GM23248 (cell line): ENCODE measurements at places on chromosomes 5 and 9.

DNA sequence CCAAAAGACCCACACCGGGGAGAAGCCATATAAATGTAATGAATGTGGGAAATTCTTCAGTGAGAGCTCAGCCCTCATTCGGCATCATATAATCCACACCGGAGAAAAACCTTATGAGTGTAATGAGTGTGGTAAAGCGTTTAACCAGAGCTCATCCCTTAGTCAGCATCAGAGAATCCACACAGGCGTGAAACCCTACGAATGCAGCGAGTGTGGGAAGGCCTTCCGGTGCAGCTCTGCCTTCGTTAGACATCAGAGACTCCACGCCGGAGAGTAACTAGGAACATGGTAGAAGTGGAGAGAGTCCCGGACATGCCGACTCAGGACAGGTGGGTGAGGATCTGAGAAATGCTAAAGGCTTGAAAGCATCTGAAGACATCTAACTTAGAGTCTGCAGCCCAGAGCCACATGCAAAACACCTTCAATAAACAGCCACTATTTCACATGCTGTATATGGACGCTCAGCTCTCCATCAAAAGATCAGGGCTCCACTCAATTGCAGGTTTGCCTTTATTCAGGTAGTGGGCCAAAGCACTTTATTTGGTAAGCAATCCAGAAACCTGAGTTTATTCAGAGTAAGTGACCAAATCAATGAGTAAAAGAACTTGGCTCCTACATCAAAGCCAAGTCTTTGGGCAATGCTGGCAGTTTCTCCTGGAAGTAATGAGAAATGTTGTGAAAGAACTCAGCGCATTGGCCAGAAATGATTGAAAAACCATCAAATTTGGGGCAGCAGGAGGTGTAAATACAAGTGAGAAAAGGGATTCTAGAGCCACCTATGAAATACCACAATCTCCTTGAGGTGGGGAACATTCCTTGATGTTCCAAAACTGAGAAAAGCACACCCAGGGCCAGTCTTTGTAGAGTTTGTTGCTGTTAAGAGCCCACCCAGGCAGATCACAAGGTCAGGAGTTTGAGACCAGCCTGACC, 6.0 kb downstream of the RPL12 start:
- peak; percentile 72 for DNase-seq

DNA sequence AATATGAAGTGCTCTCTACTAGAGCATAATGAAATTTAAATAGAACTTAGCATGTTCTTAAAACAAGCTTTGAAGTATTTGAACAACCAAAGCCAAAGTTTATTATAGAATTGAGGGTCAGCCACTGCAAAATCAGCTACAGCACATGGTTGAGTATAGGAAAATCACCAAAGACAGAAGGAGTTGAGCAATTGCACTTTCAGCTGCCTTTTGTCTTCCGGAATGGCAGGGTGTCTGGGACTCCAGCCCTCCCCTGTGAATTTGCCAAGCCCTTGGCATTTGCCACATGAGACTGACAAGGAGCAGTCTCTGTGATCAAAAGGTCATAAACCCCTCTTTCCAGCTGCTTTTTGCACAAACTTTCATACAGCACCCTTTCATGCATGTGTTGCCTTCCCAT, 8.5 kb upstream of the LURAP1L start:
- DNase-seq: no peak

GRCh38 chr9:132143359-132143758, 18.5 kb upstream of the NTNG2 start:
- DNase-seq: no peak

DNA sequence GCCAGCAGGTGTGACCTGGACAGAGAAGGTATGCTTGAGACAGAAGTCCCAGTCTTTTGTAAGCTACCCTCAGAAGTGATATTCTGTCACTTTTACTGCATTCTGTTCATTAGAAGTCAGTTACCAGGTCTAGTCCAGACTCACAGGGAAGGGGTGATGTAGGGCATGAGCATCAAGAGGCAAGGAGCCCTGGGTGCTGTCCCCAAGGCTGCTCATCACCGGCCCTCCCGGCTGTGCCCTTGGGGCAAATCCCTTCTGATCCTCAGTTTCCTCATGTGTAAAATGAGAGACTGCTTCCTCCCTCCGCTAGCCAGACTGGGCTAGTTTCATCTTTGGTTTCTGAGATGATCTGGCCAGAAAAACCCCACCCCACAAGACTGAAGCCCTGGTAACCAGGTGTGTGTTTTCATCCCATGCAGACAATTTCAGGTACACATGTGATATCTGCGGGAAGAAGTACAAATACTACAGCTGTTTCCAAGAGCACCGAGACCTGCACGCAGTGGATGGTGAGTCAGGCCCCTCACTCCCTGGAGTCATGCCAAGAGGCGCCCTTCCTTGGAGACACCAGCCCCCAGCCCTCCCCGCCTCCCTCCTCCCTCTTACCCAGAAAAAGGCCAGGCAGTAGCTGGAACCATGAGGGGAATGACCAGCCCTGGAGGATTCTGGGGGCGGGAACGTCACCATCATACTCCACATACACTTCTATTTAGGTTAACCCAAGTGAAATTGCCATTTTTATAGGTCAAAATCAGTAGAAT, 71.0 kb downstream of the AMBP start:
- no peak for DNase-seq

DNA sequence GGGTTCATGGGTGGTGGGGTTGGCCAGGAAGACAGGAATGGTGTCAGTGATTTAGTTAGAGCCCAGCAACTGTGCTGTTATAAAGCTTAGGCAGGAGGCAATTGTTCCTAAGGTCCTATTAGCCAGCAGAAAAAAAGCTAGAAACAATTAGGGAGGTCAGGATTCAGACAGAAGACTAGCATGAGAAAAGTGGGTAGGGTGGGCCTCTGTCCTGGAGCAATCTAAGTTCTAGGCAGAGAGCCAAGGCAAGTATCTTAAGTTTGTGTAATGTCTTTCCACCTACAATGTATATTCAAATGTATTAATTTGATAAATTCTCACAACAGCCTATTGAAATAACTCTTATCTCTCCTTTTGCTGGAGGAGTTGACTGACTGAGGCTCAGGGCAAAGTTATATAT, 6.1 kb upstream of the ZFAND5 start:
- no peak for DNase-seq

- DNase-seq: no peak
These were observed 30.6 kb downstream of the EDIL3 start for GRCh38 chr5:84354101-84354500.

GRCh38 chr9:35937227-35937626, 20.7 kb downstream of the OR2S2 start:
- DNase-seq: no peak

GRCh38 chr5:25975885-25976284, 1062.5 kb downstream of the CDH9 start:
- no peak for DNase-seq

GRCh38 chr9:99109522-99109921, 4.6 kb downstream of the TGFBR1 start:
- peak; percentile 69 for DNase-seq

- DNase-seq: peak; percentile 34
These were observed 48.2 kb downstream of the DAB2IP start for GRCh38 chr9:121699571-121700164.

- peak; percentile 73 for DNase-seq
These were observed 235.8 kb downstream of the ROR2 start for GRCh38 chr9:91714020-91714806.

GRCh38 chr9:1353291-1353690, 303.1 kb downstream of the DMRT2 start:
- DNase-seq: no peak

DNA sequence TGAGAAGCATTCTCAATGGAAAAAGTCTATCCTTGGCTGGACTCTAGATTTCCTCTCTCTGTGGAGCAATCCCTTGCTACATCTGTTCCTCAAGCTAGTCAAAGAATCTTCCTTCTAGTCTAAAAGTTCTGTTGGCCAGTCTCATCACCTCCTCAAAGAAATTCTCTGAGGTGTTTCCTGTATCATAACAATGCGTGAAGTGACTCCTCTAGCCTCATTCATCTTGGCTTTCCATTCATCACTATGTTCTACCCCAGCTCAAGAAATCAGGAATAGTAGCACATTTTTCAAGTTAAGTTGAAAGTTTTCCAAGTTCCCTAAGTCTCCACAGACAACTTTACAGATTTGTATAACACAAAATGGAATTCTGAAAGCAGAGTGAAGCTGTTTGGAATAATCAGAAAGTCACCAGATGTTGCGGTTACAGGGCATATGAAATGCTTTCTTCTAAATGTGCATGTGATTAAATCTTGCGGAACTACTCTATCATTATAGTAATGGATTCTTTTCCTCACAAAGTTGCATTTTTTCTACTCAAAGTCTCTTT, 176.6 kb upstream of the FREM1 start:
- DNase-seq: peak; percentile 31

DNA sequence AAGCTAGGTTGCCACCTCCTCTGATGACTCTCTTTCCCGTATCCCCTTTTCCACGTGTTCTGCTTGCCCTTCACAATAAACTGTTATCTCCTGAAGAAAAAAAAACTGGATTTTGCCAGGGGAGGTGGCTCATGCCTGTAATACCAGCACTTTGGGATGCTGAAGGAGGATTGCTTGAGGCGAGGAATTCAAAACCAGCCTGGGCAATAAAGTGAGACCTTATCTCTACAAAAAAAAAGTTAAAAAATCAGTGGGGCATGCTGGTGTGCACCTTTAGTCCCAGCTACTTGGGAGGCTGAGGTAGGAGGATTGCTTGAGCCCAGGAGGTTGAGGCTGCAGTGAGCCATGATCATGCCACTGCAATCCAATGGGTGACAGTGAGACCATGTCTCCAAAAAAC, 81.7 kb upstream of the IL6ST start:
- no peak for DNase-seq

GRCh38 chr9:135848341-135849047, 58.9 kb downstream of the CAMSAP1 start:
- DNase-seq: no peak

- DNase-seq: no peak
These were observed 228.9 kb upstream of the CD180 start for GRCh38 chr5:67425514-67425913.

GRCh38 chr5:172903790-172904189, 55.4 kb upstream of the RPL26L1 start:
- peak; percentile 99 for DNase-seq

DNA sequence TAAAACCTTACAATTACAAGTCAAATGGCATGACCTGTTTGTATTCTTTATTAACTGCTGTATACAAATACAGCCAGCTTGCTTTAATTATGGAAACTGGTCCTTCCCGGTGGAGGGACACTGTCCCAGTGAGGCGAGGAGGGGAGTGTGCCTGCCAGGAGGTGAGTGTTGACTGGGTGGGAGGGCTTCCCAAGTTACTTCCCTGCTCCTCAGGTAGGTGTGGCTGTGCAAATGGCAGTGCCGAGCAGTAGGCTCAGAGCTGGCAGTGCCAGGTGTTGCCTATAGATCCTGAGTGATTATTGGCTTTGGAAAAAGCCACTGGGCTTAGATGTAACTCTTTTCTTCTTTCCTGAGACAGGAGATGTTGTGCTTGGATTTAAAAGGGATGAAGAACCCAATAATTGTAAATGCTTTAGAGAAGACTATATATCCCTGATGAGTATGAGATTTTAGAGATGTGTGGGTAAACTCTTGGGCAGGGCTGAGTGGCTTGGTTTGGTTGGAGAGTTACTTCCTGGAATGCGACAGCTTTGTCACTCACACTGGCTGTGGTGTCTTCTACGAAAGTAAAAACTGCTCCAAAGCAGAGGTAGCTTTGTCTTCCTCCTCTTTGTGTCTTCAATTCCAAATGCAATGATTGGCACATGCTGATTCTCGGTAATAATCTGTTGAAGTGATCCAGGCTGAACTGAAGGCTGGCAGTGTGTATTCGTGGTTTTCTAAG, 43.7 kb downstream of the GLRX start:
- no peak for DNase-seq

DNA sequence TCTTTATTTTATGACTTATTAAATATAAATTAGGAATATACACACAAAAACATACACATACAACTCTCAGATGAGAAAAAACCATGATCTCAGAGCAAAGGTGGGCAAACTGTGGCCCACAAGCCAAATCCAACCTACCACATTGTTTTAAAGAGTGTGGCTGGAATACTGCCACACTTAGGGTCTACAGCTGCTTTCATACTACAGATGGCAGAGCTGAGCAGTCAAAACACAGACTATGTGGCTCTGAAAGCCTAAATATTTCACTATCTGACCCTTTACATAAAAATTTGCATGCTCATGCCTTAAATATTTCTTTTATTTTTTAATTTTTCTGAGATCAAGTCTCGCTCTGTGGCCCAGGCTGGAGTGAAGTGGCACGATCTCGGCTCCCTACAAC, 28.3 kb downstream of the LEAP2 start:
- no peak for DNase-seq

DNA sequence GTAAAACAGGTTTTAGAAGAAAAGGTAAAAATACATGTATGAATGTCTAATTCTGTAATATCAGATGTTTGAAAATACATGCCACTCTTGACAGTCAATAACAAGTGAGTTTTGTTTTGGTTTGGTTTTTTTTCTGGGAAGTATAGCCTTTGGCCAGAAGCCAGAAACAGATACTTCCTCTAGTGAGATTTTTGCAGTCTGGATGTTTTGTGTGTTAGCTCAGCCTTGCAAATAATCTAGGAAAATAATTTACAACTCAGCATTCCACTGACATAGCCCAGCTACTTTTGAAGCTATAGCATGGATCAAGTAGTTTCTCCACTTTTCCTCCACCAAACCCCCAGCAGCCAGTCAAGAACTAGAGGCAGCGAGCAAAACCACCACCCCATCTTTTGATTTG, 56.7 kb downstream of the SLC1A1 start:
- peak; percentile 60 for DNase-seq

- no peak for DNase-seq
These were observed 20.7 kb upstream of the TRMT10B start for GRCh38 chr9:37732952-37733351.
